HFFc6 (cell line): ENCODE measurements at places on chromosomes 3 and 15. TPM values are rescaled to one million over a fixed set of nuclear protein-coding genes. Genes with fewer than 3 reads are reported as not detected.

GRCh38 chr15:82986442-82986780 is 401 bp downstream of the RAMAC start:
- DNase-seq: no peak

Gene GCNT3
- total RNA-seq: not detected in 3 replicates

GRCh38 chr3:53750253-53751210 is 95.7 kb downstream of the CHDH start:
- DNase-seq: no peak

Gene DUOXA1
- total RNA-seq: 0.08 to 0.16 TPM (median 0.09 TPM) in 3 replicates

Gene NECTIN3
- total RNA-seq: 61.5 to 84.4 TPM (median 65.8 TPM) in 3 replicates

Gene VIPR1
- not detected in 2 replicates for total RNA-seq

Gene C3orf49
- total RNA-seq: not detected in 3 replicates
